Posterior vena cava (tissue), 2 donors: ENCODE measurements at places on chromosomes 12 and 14. TPM values are rescaled to one million over a fixed set of nuclear protein-coding genes. Genes with fewer than 3 reads are reported as not detected.

Gene SELPLG
- 14.4 TPM for total RNA-seq

Gene RNASE3
- 0.48 TPM for total RNA-seq

Gene NYNRIN
- 15.1 TPM for total RNA-seq

DNA sequence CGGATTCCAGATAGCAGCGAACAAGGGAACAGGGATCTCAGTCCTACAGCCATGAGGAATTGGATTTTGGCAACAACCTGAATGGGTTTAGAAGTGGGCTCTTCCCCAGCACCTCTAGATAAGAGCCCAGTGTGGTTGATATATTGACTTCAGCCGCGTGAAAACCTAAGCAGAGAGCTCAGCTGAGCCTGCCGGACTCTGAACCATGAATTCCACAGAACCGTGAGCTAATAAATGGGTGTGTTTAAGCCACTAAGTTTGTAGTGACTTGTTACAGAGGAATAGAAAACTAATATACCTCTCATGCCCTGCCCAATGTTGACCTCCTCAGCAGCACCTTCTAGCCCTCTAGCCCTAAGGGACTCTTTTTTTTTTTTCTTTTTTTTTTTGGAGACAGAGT is 32.4 kb upstream of the TMED10 start:
- DNase-seq = no peak

- DNase-seq = no peak
Measured at GRCh38 chr12:83335748-83336147, 649.0 kb downstream of the TMTC2 start.

DNA sequence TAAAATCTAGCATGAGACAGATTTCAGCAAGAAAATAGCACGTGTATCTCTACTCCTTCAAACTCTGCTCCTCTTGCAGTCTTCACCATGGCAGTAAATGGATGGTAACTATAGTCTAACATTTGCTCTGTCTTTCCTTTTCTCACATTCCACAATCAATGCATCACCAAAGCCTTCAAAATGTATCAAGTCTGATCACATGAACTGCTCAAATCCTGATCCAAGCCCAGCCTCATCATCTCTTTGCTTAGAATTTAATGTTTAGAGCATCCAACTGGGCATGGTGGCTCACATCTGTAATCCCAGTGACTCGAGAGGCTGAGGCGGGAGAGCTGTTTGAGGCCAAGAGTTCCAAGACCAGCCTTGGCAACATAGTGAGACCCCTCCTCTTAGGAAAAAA is 45.9 kb downstream of the CDK17 start:
- no peak for DNase-seq
